Substantia nigra (tissue), 51 donors: ENCODE measurements at places on chromosomes 2 and 18.

GRCh38 chr2:10668402-10669012 is 21.3 kb downstream of the NOL10 start:
- DNase-seq = no peak

DNA sequence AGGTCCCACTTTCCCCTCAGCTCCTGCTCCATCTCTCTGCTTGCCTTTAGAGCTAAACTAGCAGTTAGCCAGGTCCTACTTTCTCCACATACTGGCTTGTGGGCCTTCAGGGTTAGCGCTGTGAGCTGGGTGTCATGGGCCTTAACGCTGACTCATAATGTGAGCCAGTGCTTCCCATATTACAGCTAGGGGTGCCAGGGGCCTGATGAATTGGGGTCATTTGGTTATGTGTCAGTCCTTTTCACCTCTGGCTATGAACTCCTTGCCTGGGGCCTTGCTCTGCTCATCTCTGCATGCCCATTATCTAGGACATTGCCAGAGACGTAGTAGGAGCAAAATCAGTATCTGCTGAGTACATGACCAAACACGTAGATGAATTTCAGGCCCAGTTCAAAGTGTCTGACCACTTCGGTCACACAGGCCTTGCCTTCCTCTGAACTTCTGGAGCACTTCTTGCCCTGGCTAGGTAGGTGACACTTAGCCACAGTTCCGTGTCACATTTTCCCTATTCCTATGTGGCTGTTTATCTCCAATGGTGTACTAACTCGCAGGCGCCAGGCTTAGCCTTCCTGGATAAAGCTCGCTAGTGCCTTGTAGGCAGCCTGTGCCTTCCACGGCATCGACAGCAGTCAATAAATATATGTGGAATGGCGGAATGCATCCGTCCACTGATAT is 103.2 kb upstream of the SIX3 start:
- no peak for DNase-seq

DNA sequence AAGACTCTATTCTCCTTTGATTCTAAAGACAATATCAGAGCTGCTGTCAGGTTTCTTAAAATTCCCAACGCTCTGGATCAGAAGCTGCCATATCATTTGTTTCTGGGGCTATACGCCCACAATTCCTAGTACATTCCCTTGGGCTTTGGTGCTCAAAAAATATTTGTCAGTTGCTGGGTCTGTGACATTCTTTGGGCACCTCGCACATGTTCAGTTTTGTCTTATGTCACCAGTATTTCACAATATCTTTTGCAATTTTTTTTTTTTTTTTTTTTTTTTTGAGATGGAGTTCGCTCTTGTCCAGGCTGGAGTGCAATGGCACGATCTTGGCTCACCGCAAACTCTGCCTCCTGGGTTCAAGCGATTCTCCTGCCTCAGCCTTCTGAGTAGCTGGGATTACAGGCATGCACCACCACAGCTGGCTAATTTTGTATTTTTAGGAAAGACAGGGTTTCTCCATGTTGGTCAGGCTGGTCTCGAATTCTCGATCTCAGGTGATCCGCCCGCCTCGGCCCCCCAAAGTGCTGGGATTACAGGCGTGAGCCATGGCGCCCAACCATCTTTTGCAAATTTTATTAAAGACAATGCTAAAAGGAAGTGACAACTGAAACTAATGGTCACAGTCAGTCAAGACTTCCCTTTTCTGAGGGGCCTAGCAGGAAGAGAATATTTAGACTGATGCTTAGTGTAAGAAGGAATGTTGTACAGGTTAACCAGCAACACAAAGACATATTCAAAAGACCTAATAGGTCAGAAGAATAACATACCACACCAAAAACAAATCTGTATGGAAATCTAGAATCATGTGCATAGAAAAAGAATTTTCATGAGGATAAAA is 6.8 kb downstream of the ZNF397 start:
- DNase-seq = no peak

- no peak for DNase-seq
Observed at GRCh38 chr2:79041032-79041448, 15.5 kb downstream of the REG3G start.

- no peak for DNase-seq
Observed at GRCh38 chr2:62858231-62858832, 152.8 kb downstream of the EHBP1 start.

DNA sequence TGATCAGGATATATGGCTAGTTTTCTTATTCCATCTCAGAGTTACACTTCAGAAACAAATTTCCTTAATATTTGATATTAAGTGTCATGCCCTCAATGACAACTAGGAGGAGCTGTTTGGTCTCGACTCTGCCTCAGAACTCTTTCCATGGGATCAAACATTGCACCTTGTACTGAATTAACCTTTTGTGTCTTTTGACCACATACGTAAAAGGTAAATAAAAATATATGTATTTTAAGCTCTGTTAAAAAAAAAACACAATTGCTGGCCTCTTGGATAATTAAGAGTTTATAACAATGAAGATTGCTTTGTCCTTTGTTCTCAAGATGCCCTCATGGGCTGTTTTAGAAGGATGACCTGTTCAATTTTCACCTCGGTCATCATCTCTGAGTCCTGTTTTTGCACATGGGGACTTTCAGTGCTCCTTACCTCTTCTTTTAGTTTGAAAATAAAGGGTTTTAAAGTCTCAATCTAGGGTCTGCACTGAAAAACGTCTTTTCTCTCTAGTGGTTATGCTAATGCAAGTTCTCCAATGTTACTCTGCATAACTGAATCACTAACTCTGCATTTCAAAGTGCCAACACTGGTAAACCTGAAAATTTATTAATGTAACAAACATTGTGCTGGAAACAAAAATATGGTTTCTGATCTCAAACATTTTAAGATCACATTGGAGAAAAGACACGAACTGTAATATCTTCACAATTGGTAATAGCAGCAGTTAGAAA is 18.8 kb upstream of the FN1 start:
- no peak for DNase-seq

DNA sequence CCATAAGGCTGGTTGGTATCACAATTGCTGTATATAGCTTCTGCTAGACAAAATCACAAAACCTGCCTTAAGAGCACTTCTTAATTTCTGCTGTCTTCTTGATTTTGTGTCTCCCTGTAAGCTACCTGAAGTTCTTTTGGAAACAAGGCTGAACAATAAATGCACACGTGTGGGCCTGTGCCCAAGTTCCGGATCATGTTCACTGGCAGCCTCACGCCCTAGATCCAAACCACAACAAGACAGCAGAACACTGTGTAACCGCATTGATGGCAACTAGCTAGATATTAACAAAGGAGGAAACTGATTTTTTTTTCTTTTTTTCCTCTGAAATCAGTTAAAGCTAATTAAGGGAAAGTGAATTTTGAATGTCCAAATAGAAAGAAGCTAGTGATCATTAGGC is 81.5 kb upstream of the LYPD6B start:
- no peak for DNase-seq

GRCh38 chr18:76855594-76855993 is 33.2 kb downstream of the ZNF236 start:
- no peak for DNase-seq

- no peak for DNase-seq
Observed at GRCh38 chr2:40450066-40450795, 1.7 kb downstream of the SLC8A1 start.

GRCh38 chr2:149019768-149020167 is 18.7 kb upstream of the LYPD6B start:
- no peak for DNase-seq

GRCh38 chr2:237867465-237867864 is 8.0 kb downstream of the RAMP1 start:
- no peak for DNase-seq

- no peak for DNase-seq
Observed at GRCh38 chr2:70596739-70597138, 43.1 kb upstream of the TGFA start.

DNA sequence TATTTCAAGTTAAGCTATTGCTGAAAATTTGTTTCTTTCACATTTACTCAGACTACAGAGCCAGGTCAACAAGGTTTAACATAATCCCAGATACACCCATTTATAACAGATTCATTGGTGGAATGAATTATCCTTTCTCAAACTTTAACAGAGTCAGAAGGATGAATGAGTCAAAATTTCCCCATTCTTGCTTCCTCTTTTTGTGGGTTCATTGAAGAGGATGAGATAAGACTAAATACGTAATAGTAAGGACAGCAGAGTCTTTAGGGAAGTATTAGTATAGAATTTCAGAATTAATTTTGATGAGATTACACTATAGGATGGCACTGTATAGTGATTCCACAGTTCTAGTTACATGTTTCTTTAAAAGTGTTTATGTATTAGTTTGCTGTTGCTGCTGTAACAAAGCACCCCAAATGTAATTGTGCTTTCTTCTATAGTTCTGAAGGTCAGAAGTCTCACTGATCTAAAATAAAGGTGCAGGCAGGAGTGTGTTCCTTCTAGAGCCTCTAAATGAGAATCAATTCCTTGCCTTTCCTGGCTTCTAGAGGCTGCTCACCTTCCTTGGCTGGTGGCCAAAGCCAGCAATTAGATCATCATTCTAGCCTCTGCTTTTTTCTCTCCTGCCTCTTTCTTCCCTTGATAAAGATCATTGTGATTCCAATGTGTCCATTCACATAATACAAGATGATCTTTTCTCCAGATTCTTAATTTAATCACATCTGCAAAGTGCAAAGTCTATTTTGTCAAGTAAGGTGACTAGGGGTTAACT is 309.3 kb upstream of the PIK3C3 start:
- DNase-seq = no peak

DNA sequence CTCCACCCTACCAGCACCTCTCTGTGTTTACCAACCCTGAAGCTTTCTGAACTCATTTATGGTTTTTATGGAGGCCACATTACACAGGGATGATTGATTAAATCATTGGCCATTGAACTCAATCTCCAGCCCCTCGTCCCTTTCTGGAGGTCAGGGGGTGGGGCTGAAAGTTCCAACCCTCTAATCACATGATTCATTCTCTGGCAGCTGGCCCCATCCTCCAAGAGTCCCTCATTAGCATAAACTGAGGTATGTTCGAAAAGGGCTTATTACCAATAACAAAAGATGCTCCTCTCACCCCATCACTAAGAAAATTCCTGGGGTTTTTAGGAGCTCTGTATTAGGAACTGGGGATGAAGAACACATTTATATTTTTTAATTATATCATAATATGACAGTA is 92.3 kb downstream of the DIS3L2 start:
- no peak for DNase-seq
